ENCODE measurements at places on chromosomes 3 and 15.

- DNase-seq, result no peak
Observed at GRCh38 chr3:32323604-32324003, 68.0 kb upstream of the CMTM7 start.

DNA sequence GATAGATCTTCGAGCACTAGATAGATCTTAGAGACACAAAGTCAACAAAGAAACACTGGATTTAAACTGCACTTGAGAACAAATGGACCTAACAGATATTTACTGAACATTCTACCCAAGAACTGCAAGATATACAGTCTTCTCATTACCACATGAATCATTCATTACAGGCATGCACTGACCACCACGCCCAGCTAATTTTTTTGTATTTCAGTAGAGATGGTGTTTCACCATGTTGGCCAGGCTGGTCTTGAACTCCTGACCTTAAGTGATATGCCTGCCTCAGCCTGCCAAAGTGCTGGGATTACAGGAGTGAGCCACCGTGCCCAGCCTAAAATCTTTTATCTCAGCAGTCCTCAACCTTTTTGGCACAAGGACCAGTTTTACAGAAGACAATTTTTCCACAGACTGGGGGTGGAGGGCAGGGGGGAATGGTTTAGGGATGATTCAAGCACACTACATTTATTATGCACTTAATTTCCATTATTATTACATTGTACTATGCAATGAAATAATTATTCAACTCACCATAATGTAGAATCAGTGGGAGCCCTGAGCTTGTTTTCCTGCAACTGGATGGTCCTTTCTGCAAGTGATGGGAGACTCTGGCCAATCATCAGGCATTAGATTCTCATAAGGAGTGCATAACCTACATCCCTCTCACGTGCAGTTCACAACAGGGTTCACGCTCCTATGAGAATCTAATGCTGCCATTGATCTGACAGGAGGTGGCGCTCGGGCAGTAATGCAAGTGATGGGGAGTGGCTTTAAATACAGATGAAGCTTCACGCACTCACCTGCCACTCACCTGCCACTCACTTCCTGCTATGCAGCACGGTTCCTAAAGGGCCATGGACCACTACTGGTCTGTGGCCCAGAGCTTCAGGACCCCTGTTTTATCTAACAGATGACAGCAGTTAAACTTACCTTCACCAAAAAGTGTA is 21.7 kb downstream of the CSNK1G1 start:
- peak; percentile 4 for DNase-seq

DNA sequence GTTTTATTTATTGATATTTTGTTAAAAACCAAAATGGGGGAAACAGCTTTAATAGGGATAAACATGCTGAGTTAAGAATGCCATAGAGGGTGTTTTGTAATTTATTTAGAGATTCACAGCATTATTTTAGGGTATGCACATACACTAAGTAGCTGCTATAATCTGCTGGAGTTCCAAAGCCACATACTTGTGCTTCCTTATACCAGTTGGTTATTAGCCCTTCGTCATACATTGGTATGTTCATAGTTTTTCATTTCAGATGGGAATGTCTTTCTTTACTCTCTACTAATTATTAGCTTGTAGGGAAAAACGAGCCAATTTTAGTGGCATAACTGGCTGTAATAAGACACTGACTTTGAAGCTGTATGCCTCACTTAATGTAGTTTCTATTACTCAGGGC is 74.9 kb downstream of the PFN2 start:
- no peak for DNase-seq

GRCh38 chr15:83398626-83399025 is 48.5 kb upstream of the SH3GL3 start:
- no peak for DNase-seq

GRCh38 chr15:89823836-89824606 is 9.4 kb upstream of the ANPEP start:
- no peak for DNase-seq

DNA sequence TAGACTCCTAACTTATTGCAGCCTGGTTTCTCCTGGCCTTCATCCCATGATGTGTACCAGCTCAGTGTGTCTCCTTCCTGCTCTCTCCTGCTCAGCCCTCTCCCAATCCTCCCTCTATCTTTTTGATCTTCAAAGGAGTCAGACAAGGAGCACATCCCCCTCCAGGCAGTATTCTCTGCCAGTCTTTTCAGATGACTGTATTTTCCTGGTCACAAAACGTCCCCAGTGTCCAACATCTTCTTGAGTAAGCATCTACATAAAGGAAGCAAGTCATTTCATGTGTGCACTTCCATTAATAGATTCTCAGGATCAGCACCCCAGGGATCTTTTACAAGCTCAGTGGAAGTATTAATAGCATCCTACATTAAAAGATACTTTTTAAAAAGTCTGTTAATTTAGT is 148.9 kb upstream of the THBS1 start:
- DNase-seq, result no peak

DNA sequence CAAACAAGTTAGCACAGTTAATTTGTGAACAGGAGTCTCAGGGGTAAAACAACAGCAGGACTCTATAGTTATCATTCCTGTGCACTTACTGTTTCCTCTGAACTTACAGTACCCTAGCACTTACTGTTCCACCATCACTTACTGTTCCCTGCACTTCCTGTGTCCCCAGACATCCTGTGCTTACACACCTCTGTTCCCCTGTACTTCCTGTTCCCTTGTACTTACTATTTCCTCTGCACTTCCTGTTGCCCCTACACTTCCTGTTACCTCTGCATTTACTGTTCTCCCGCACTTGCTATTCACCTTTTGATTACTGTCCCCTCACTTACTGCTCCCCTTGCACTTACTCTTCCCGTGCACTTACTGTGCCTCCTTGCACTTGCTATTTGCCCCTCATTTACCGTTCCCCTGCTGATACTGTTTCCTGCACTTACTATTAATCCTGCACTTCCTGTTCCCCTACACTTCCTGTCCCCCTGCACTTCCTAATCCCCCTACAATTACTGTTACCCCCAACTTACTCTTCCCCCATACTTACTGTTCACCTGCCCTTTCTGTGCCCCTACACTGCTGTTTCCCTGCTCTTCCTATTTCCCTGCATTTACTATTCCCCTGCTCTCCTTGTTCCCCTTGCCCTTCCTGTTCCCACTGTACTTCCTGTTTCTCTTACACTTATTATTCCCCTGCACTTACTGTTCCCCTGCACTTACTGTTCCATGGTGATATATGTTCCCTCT is 30.3 kb downstream of the TPRA1 start:
- DNase-seq, result no peak

- DNase-seq, result no peak
Observed at GRCh38 chr3:17932136-17932771, 189.8 kb upstream of the TBC1D5 start.

DNA sequence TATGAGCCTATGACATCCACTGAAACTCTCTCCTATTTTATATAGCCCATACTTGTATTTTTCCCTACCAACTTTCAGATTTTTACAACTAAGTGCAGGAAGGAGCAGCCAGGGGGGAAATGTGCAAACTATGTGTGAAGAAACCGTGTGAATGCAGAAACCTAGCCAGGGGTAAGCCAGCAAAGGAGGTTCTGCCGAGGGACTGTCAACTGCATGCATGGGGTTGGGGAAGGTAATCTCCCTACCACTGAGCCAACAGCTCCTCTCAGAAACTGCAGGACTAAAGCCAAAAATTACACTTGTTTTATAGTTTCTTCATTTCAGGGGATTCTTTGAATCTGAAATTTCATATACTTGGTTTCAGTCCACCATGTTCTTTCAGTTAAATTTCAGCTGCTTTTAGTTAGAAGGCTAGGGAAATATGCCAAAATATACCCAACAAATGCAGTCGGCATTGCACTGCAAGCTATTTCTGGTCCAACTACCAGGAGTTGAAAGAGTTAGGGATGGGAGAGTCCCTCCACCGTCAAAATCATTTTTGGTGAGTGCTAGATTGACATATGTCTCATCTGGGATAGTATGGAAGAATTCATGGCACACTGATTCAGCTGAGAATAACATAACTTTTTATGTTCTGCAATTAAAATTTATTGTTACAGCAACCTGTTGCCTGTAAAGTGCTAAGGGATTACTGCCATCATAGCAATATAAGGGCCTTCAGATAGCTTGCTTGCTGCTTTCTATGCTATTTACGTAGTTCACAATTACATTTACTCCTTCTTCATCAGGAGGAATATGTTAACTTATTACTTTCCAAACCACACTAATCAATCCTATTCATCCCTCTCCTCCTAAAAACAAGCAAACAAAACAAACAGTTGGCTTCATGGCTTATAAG is 904.2 kb downstream of the ROBO1 start:
- no peak for DNase-seq

- DNase-seq, result no peak
Observed at GRCh38 chr3:64278625-64279024, 53.4 kb upstream of the PRICKLE2 start.

GRCh38 chr15:66631616-66632263 is 65.9 kb upstream of the LCTL start:
- DNase-seq, result no peak

DNA sequence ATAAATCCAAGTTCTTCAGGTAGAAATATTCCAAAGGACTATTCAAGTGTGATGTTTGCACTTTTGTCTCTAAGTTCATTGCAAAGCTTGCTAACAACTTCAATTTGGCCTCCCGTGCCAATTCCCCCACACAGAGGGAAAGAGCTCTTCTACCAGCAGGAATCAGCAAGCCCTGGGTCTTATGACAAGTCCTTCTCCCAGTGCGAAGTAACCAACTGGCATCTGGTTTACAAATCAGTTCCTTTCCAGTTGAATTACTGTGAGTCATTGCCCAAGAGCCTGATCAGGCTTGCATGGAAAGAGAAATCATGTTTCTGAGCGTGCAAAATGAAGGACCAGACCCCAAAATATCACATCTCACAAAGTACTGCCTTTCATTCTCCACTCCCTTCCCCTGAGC is 62.7 kb upstream of the SLCO3A1 start:
- DNase-seq, result no peak

DNA sequence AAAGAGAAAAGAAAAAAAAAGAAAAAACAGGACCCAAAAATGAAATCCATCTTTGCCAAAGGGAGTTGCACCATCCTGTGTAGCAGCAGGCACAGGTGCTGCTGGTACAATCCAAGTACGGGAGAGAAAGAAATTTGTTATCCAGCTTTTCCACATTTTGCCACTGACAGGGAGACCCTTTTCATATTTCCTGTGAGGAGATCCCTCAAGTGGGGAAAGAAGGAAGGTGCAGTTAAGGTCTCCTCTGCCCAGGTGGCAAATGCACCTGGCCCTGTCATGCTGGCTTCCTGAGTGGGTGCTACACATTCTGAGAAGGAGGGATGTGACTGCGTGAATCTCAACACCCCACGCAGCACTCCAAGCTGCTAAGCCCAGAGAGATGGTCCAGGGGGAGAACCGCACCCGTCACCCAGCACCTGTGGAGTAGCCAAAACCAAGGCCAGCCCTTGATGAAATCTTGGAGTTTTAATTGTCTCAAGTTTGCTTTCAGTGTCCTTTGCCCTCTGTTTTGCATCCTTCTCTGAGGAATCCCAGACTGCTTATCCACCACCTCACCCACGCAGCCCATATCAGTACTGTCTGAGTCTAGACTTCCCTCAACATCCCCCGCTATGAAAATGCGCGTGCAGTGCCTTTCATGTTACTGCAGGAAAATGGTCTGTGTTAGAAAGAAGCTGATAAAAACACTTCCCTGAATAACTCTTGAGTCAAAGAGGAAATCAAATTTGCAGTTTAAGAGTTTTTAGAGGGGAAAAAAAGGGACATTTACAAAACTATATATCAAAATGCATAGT is 141.9 kb upstream of the THBS1 start:
- DNase-seq, result no peak

DNA sequence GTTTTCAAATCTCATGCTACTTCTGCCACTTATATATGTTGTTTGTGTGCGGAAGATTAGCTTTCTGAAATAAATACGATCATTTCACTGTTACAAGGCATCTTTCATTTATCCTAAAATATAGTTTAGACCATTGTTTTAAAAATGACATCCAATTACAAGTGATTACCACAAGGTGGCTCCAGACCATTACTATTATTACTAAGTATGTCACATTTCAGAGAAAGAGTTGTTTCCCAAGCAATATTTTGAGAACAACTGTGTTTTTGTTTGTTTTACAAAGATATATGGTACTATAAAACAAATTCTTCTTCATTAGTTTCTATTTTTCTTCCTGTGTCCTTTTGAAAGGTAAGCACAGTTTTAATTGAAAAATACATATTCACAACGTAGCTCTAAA is 136.0 kb upstream of the RAP2B start:
- no peak for DNase-seq

DNA sequence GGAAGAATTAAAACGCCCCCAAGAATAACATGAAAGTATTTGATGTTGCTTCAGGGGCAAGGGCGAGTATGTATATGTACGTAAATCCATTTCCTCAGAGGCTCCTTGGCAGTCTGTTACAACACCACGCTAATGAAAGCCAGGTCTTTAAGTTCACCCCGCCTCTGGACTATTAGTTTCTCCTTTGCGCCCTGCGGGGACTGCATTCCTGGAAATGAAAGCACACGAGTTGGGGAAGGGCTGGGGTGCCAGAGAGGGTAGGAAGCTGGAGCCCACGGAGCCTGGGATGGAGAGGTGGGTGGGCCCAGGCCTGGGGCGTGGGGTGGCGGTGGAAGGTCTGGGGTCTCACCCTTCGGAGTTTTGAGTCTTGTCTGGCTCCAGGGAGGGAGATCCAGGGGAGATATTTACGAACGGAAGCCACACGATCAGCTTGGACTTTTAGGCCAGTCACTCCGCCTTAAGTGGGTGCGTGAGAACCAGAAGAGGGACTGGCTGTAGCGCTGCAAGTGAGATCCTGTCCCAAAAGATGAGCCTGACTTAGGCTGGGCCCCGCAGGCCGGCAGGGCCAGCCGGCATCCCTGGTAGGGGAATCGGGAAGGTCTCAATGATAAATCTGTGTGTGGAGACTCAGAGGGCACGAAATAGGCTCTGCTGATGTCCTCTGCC is 1.6 kb upstream of the PLCL2 start:
- no peak for DNase-seq

DNA sequence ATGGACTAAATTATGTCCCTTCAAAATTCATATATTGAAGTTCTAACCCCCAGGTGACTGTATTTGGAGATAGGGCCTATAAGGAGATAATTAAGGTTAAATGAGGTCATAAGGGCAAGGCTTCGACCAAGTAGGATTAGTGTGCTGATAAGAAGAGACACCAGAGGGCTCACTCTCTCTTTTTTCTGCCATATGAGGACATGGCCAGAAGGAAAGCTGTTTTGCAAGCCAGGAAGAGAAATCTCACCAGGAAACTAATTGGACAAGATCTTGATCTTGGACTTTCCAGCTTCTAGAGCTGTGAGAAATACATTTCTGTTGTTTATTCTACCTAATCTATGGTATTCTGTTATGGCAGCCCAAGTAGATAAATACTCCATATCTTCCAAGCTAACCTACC is 503.6 kb upstream of the NAALADL2 start:
- DNase-seq, result no peak

GRCh38 chr3:130894130-130894985 is 474 bp downstream of the ATP2C1 start:
- DNase-seq, result peak; percentile 2

- peak; percentile 63 for DNase-seq
Observed at GRCh38 chr15:74382004-74382816, 14.8 kb upstream of the CYP11A1 start.

- no peak for DNase-seq
Observed at GRCh38 chr3:112114576-112115160, 18.4 kb downstream of the GCSAM start.

GRCh38 chr15:86193716-86194380 is 114.2 kb downstream of the AGBL1 start:
- DNase-seq, result no peak
